8988T (cell line): ENCODE measurements at places on chromosomes 7 and 10.

DNA sequence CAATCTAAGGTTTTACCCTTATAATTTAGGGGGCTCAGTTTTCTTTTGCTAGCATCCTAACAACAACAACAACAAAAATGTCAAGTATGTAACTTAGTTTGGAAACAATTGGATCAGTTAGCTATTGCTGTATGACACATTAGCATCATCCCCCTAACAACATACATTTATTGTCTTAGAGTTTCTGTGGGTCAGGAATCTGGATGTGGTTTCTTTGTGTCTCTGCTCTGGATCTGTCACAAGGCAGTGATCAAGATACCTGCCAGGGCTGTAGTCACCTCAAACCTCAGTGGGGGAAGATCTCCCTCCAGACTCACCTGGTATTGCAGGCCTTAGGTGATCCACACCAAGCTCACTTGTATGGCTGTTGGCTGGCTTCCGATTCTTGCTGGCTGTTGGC is 18.3 kb downstream of the CREB5 start:
- DNase-seq: no peak

GRCh38 chr10:126166797-126167196 is 221.5 kb downstream of the ADAM12 start:
- no peak for DNase-seq

- no peak for DNase-seq
These were observed 38.5 kb downstream of the LRRN3 start for GRCh38 chr7:111129435-111129834.

DNA sequence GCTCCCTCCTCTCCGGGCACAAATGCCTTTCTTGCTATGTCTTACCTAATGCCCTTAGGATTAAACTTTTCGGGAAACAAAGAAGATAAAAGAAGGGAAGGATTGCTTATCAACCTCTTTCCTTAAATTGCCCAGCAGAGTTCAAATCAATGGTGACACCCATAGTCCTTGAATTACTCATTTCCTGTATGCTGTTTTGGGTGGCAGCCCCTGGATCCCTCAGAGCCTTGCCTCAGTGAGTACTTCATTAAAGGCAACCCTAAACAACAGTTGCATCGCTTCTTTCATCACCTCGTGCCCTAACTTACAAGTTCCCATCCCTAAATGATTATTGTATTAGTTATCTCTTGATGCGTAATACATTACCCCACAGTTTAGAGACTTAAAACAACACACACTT is 31.6 kb upstream of the WAPL start:
- DNase-seq: no peak

DNA sequence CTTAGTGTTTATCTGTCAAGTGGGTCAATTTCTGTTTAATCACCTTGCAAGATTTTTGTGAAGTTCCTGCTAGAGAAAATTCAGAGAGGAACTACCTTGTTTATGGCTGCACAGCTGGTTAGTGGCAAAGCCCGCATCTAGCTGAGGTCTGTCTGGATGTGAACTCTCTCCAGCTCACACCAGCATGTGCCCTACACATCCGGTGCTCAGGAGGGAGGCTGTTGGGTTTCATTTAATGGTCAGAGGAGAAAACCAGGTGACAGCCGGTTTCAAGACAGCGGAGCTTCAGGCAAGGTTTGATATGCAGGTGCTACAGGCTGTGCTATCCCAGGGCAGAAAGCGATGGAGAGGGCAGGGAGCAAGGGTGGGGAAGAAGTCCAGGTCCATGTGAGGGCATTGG is 351.1 kb downstream of the ACTR3B start:
- DNase-seq: no peak

- DNase-seq: no peak
These were observed 75.2 kb downstream of the DNAJB6 start for GRCh38 chr7:157412021-157412443.

DNA sequence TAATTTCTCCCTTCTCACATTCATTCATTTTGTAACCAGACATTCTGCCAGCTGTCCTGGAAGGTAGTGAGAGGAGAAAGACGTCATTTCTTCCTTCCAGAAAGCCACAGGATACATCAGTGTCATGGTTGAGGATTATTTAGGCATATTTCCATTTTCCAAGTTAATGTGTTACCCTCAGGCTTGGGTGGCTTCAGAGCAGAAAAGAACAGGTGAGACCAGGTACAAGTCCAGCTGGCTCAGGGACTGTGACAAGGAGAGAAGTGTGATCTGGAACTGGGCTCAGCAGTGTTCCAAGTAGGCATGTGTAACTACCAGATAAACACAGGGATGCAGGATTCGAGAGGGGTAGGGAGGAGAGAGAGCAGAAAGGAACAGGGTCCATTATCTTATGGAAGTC is 386.9 kb downstream of the GALNT17 start:
- no peak for DNase-seq

DNA sequence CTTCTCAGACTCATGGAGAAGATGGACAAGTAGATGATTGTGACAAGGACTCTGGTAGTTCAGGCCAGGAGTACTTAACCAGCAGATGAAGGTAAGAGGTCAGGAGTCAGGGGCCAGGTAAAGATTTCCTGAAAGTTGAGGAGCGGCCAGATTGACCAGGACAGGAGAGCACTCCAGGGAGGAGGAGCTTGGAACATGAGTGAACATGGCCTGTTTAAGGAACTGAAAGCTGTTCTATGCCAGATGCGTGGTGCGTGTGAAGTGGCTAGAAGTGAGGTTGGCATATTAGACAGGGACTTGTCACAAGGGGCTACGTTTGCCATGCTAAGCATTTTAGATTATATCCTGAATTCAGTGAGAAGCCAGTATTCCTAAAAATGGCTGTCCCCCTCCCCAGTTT is 157.2 kb downstream of the WNT2 start:
- no peak for DNase-seq

DNA sequence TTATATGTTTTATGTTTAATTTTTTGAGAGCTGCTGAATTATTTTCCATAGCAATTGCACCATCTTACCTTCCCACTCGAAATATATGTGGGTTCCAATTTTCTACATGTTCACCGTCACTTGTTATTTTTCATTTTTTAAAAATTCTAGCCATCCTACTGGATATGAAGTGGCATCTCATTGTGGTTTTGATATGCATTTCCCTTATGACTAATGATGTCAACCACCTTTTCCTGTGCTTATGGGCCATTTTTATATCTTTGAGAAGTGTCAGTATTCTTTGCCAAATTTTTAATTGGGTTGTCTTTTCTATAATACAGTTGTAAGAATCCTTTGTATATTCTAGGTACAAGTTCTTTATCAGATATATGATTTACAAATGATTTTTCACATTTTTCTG is 27.8 kb downstream of the NHLRC2 start:
- no peak for DNase-seq

GRCh38 chr7:139118234-139118804 is 8.8 kb upstream of the ZC3HAV1 start:
- no peak for DNase-seq

- DNase-seq: no peak
These were observed 907 bp upstream of the IFRD1 start for GRCh38 chr7:112449353-112449752.

DNA sequence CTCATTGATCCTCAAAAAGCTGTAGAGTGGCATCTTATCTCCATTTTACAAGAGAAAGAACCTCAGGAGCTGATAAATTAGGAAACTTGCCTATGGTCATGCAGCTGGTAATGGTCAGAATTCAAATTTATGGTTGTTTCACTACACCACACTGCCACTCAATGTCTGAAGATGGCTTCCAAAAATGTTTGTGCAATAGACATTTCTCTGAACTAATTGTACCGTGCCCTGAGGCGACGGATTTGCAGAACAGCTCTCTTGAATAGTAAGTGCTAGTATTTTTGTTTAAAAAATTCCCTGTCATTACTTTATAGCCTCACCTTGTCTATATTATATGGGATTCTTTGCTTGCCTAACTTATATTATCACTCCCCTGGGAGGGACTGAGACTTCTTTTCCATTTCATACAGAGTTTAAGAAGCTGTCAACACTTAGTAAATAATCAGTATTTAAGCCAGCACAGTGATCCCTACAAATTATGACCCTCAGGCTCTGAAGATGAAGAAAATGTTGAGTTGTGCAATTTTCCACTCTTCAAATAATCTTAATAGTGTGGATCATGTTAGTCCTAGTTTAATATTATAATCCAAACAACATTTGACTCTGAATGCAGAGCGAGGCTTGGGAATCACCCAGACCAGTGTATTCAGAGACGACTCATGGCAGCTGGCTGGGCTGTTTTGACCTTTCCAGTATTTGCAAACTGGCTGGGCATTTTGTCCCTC is 346.6 kb downstream of the PTEN start:
- DNase-seq: no peak

- DNase-seq: no peak
These were observed 645.2 kb upstream of the IGFBP3 start for GRCh38 chr7:46566097-46566774.

GRCh38 chr7:67006965-67007364 is 10.3 kb downstream of the TYW1 start:
- DNase-seq: no peak

DNA sequence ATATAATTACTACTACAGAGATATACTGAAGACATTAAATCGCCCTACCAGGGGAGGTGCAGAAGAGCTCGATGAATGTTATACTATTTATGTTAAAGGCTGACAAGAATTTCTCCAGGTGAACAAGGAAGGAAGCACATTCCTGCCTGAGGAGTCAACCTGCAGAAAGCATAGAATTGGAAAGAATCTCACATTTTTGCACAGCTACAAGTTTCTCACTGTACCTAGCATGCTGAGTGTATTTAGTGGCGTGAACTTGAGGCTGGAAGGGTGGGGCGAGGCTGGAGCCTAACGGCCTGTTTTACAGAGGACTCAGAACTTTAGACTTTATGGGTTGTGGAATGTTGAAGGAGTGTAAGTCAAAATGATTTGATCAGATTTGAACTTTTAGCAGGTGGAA is 373.6 kb upstream of the LRGUK start:
- DNase-seq: no peak

- DNase-seq: no peak
These were observed 46.6 kb downstream of the LRRN3 start for GRCh38 chr7:111137296-111138192.

- no peak for DNase-seq
These were observed 63.1 kb downstream of the CARD11 start for GRCh38 chr7:2980401-2981102.

DNA sequence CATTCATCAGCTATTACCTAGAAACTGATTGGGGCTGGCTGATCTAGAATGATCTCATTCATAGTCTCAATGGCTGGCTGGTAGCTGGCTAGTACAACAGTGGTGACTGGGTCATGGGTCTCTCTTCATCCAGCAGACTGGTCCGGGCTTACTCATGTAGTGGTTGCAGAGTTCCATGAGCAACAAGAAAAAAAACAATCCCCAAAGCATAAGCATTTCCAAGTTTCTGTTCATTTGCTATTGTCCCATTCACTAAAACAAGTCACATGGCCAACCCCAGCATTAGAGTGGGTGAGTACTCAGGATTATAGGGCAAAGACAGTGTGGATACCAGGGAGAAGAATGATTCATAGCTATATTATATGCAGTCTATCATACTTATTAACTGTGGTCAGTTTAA is 85.2 kb upstream of the SEMA3C start:
- DNase-seq: no peak

GRCh38 chr10:65128277-65128676 is 1607.1 kb downstream of the REEP3 start:
- DNase-seq: no peak
